ENCODE measurements at places on chromosomes 3 and 15.

- no peak for DNase-seq
Observed at GRCh38 chr15:101047301-101047781, 128.2 kb downstream of the LRRK1 start.

DNA sequence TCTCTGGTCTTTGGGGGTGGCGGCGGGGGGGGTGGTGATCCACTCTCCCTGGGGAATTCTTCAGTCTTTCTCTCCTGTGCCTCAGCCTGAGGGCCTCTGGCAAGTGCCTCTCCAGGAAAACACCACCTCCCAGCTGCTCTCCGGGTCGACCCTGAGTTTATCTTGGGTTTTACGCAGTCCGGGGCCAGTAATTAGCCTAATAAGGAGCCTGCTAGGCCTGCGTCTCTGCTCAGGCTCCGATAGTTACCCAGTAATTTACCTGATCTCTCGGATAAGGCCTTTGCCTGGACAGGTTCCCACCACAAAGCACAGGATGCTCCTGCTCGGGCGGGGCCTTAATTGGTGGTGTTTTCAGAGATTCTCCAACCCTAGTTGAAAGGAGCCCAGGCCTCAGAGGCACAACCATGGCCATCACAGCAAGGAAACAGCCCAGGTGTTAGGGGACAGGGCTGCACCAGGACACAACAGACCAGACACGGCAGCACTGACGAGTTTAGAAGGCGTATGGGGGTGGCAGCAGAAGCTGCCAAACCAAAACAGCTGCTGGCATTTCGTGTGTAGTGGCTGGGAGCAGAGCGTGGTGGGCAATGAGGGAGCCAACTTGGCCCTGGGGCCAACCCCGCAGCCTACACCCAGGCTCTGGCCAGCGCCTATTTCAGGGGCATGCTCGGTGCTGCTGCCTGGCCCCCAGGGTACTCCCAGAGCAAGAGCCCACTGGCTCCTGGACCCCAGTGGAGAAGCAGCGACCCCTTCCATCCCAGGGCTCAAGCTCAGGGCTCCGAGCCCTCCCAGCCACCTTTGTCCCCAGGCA is 71.4 kb downstream of the KLF13 start:
- DNase-seq: peak; percentile 42

DNA sequence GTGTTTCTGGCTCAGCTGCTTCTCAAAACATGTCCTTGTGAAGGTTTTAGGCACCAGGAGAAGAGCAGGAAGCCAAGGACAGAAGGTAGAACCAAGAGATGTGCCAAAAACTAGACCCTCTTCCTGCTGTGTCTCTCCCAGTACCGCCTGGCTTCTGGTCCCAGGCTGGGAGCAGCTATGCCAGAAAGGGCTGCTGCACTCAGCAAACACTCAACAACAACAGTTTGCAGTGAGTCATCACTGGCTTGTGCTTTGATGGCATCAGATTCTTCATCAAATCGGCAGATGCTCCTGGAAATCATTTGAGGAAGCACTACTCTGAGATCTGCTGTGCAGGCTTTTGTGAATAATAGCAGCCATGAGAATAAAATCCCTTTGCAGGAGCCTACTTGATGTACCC is 63.2 kb downstream of the DGKG start:
- DNase-seq: no peak

- no peak for DNase-seq
Observed at GRCh38 chr15:29873947-29874411, 51.7 kb upstream of the TJP1 start.

DNA sequence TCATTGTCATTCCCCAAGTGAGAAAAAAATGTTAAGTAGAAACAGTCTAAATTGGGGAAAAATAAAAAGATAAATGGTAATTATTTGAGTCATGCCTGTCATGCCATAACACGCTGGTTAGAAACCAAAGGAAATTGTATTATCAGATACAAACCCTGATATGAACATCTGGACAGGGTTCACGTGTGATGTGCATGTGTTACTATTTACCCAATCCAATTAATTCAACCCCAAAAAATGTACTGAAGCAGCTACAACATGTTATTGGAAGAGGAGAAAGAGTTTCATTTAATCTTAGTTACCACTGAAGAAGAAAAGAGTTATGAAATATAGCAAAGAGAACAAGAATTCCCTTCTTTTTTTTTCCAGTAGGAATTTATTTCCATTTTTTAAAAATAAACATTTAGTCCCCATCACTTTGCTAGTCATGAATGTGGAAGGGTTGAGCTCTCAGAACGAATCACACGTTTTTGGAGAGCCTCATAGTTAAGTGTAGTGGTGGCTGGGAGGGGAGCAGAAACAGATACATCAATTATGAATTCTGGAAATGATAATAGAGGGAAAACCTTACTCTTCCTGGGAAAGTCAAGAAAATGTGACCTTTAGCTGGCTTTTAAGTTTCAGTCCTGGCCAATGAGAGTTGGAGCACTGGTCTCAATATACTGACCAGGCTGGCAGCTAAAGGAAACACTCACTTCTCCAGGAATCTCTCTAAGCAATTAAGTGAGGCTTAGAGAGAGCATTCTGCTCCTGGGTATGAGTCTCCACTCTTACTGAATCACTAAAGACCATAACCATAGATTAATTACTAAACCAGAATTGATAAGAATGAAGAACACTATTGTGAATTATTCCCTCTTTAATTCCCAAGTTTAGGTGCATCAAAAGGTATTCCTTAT is 796.5 kb downstream of the GRM7 start:
- DNase-seq: no peak

- DNase-seq: peak; percentile 15
Observed at GRCh38 chr15:36109943-36110658, 469.3 kb upstream of the CDIN1 start.

- no peak for DNase-seq
Observed at GRCh38 chr15:68666812-68667450, 88.1 kb downstream of the CORO2B start.

- DNase-seq: no peak
Observed at GRCh38 chr3:58539626-58540025, 2.6 kb upstream of the ACOX2 start.

GRCh38 chr3:177842743-177843734 is 645.8 kb upstream of the TBL1XR1 start:
- DNase-seq: no peak

GRCh38 chr15:49990835-49991545 is 128.0 kb downstream of the ATP8B4 start:
- no peak for DNase-seq

DNA sequence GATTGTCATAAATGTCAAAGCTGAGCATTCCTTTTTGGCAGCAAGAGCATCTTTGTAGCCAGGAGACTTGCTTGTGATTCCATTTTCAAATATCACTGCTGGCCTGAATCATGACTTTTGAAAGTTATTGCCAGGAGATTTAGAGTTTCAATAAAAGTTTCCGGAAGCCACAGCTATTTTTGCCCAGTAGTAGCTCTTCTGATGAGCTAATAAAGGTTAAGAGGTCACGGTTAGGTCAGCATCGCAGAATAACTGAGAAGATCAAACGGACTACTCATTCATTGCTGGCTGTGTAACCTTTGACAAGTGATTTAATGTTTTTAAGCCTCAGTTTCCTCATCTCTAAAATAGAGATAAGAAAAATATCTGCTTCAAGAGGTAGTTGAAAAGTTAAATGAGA is 105.1 kb upstream of the ETV5 start:
- no peak for DNase-seq

- DNase-seq: no peak
Observed at GRCh38 chr3:104396974-104397669, 969.6 kb upstream of the ALCAM start.
